A549 (cell line): ENCODE measurements at places on chromosomes 7 and 10.
A peak's percentile ranks its signal among the peaks of the same experiment; 100 is the strongest.

DNA sequence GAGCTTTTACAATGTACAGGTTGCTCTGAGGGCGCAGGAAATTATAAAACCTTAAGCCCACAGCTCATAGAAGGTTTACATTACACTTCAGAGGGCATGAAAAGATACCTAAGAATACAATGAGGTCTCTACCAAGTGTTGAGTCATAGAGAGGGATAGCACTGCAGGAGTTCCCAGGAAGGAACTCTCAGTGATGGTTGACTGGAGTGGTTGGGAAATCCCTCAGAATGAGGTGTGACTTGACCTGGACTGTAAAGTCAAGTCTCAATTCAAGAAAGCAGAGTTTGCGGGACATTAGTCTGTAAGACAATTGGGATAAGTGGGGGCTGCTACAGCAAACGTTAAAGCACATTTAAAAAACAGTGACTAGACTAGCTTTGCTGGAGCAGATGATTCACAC, 21.9 kb downstream of the TNKS2 start:
- DNase-seq = no peak

- no peak for DNase-seq
Observed at GRCh38 chr7:105723572-105723971, 142.3 kb upstream of the EFCAB10 start.

GRCh38 chr7:44408596-44408995, 81.9 kb downstream of the NUDCD3 start:
- no peak for DNase-seq

GRCh38 chr10:101762736-101763135, 13.2 kb downstream of the FGF8 start:
- no peak for DNase-seq

- peak; percentile 6 for DNase-seq
Observed at GRCh38 chr7:108568801-108569380, 615 bp downstream of the THAP5 start.

DNA sequence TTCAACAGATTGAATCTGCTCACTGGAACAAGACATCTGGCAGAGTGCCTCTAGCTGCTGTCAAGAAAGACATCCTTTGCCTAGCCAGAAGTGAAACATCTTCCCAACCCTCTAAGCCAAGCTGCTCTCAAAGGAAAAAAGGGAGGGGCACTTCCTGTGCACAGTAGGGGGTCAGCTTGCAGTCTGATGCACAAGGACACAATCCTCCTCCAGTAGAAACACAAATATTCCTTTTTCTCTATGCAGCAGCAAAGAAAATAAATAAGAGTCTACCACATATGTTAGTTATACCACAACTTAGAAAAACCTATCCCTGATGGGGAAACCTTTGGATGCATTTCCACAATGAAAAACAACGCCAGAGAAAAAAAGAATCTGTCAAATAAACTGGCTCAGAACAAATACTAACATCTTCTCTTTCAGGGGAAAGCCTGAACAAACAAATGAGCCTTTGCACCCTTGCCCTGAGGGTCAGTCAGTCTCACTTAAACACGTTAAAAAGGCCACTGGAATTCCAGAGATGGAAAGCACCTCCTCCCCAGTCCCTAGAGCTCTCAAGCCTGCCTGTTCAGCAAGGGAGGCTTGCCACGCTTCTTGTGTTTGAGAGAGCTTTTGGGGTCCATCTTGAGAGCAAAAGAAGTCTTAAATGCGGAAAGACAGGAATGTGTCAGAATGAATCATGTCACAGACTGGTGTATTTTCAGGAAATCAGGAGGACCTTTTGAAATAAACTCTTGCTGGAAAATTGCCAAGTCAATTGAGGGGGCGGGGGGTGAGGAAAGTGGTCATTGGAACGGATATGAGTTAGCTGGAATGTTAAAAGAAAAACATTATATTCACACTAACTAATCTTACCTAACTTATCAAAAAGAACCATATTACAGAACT, 7.5 kb downstream of the LAMB1 start:
- peak; percentile 49 for DNase-seq

- no peak for DNase-seq
Observed at GRCh38 chr10:47287365-47287802, 12.6 kb upstream of the GDF10 start.

GRCh38 chr10:50407076-50407801, 155.9 kb upstream of the ASAH2 start:
- no peak for DNase-seq
